ENCODE measurements at places on chromosomes 3 and 15.

GRCh38 chr3:150249779-150250470 lies 158.2 kb upstream of the TSC22D2 start:
- DNase-seq: no peak

GRCh38 chr3:19348941-19349564 lies 200.7 kb downstream of the KCNH8 start:
- DNase-seq: no peak

GRCh38 chr3:55622733-55623132 lies 135.6 kb upstream of the WNT5A start:
- DNase-seq: no peak

- DNase-seq: no peak
Measured at GRCh38 chr3:178518660-178519396, 17.4 kb upstream of the KCNMB2 start.

GRCh38 chr3:37498126-37499039 lies 324.0 kb upstream of the LRRFIP2 start:
- no peak for DNase-seq

GRCh38 chr3:18070231-18070630 lies 327.8 kb upstream of the TBC1D5 start:
- no peak for DNase-seq

DNA sequence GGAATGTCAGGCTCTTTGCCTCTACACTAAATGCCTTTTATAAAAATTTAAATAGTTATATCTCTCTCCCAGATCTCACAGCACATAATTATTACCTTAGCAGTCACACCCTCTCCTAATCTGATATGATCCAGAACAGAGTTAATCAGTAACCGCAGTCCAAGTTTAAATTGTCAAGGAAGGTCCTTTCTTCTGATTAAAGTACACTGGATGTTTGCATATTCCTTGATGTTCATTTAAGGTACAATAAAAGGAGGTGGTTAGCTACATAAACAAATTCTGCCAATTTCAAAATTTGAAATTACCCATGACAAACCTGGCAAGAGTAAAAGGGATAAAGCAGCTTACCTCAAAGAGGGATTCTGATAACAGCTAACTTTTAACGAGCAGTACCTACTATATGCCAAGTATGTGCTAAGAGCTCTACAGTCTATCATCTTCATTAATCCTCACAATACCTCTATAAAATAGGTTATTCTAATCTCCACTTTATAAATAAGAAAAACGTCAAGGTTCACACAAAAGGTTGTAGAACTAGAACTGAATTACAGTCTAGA lies 4.3 kb downstream of the GOLIM4 start:
- no peak for DNase-seq

DNA sequence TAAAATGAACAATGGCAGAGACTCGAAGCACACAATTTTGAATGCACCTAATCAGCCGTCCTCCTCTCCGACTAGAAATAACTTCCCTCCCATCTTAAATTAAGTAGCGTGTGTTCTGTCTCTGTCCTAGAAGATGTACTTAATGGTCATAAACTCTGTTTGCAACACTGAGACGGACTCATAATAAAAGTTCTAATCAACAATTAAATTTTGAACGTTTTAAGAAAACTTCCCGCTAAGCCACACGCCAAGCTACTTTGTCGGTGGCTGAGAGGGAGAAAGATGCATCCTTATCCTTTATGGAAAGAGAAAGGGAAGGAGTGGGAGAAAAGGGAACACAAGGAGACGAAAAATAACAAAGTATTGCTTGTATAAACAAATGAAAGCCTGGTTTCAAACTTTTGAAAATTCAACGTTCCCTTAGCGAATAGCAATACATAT lies 989 bp downstream of the GNB4 start:
- peak; percentile 36 for DNase-seq

DNA sequence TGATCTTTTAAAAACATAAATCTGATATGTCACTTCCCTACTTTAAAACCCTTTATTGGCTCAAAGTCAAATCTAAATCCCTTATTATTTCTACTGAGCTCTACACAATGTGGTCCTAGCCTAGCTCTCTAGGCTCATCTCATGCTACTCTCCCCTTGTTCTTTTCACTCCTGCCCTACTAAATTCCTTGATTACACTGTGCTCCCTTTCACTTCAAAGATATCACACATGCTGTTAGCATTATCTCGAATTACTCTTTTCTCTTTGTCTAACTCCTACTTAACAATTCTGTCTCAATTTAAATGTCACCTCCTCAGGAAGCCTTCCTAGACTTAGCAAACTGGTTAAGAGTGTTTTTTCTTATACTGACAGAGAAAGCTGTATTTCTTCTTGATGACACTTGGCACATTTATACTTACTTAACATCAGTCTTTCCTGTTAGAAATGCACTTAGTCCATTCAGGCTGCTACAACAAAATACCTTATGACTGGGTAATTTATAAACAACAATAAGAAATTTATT lies 102.0 kb downstream of the SCAPER start:
- no peak for DNase-seq

Measured in NCI-H2227 treated with DMSO at 0.1 percent for 48 hours (cell line).